ENCODE measurements at places on chromosomes 2 and 18.
A peak's percentile ranks its signal among the peaks of the same experiment; 100 is the strongest.

DNA sequence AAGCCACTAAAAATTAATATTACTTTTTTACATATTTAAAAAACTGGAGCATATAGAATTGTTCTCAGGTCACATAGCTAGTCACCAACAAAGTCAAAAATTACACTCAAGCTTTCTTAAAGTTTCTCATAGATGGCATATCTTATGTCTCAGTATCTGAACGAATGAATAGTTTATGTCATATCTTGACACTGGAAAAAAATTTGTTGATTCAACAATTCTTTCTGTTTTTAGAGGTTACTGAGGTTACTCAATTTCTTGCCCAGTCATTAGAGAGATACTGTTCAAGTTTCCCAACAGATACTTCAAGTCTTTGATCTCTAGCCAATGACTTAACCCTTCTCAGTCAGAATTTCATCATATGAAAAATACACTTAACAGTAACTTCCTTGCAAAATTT, 113.1 kb upstream of the XIRP2 start:
- no peak for DNase-seq

GRCh38 chr2:61255580-61256437, 93.8 kb downstream of the C2orf74 start:
- no peak for DNase-seq

- peak; percentile 59 for DNase-seq
Observed at GRCh38 chr18:59056706-59057492, 82.8 kb upstream of the SEC11C start.

DNA sequence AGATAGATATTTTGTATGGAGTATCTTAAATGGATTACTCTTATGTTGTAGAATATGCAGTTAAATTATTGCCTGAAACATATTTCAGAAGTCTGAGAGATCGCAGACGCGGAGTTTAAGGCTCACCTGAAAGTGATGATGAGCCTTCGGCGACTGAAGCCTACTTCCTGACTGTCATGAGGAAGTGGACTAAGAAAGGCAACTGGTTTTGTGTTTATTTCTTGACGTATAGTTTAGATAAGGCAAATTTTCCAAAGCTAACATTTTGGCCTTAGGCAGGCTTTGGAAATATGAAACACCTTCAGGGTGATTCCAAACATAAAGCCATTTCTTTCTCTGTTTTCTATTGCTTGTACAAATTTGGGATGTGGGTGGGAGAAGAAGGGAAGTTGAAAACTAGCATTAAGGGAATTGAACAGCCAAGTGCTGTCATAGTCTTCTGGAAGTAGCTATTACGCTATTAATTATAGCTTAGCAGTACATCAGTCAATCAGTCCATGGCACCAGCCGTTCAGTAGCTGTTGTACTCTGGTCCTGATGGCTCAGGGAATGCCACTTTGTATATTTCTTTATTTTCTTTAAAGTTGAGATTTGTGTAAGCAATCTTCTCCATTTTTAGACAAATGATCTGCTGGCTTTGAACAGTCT, 1.5 kb downstream of the GRHL1 start:
- no peak for DNase-seq

GRCh38 chr2:112606547-112606946, 22.1 kb downstream of the CHCHD5 start:
- DNase-seq, result no peak

DNA sequence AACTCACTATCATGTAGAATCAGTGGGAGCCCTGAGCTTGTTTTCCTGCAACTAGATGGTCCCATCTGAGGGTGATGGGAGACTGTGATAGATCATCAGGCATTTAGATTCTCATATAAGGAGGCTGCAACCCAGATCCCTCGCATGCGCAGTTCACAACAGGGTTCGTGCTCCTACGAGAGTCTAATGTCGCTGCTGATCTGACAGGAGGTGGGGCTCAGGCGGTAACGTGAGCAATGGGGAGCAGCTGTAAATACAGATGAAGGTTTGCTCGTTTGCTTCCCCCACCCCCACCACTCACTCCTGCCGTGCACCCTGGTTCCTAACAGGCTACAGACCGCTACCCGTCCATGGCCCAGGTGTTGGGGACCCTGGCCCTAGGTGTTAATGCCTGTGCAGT, 113.6 kb downstream of the RNF144A start:
- DNase-seq, result no peak

GRCh38 chr2:27804146-27804545, 32.6 kb downstream of the MRPL33 start:
- DNase-seq, result no peak

GRCh38 chr18:28153485-28154065, 23.4 kb downstream of the CDH2 start:
- no peak for DNase-seq
